ENCODE measurements at places on chromosomes 4 and X.

DNA sequence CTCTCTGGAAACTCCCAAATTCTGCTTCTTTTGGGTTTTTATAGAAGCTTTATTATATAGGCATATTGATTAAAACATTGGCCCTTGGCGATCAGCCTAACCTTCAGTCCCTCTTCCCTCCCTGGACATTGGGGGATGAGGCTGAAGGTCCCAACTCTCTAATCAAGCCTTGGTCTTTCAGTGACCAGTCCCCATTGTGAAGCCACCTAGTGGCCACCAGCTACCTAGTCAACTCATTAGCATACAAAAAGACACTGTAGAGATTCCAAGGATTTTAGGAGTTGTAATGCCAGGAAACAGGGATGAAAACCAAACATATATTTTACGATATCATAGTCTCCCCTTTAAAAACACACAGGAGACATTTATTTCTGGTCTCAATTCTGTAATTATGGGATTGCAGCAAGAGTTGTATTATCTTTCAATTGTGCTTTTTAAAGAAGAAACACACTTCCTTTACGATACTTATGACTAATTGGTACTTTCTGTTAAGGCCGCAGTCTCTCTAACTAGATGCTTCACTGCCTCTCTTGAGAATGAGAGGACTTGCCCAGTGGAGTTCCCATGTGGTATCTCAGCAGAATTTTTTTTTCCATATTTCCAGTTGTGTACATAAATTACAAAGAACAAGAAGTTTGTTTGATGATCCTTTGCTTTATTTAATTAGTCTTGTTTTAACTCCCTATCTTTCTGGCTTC lies 58.2 kb downstream of the WDR17 start:
- DNase-seq = peak; percentile 24

GRCh38 chrX:45851434-45851991 lies 650.8 kb upstream of the DIPK2B start:
- no peak for DNase-seq

DNA sequence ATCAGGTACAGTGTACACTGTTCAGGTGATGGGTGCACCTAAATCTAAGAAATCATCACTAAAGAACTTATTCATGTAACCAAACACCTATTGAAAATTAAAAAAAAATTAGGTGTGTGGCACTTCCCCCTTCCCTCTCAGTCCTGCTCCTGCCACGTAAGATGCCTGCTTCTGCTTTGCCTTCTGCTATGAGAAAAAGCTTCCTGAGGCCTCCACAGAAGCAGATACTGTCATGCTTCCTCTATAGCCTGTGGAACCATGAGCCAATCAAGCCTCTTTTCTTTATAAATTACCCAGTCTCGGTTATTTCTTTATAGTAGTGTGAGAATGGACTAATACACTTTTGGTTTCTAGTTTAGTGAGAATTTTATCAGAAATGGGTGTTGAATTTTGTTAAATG lies 459.8 kb upstream of the DIPK2B start:
- no peak for DNase-seq

- DNase-seq = no peak
Measured at GRCh38 chrX:14497184-14497666, 32.1 kb upstream of the GLRA2 start.

GRCh38 chr4:88802585-88803286 lies 105.1 kb upstream of the NAP1L5 start:
- no peak for DNase-seq

- no peak for DNase-seq
Measured at GRCh38 chrX:12986886-12987285, 12.0 kb downstream of the TMSB4X start.

- no peak for DNase-seq
Measured at GRCh38 chr4:153661215-153661822, 22.8 kb upstream of the TLR2 start.

DNA sequence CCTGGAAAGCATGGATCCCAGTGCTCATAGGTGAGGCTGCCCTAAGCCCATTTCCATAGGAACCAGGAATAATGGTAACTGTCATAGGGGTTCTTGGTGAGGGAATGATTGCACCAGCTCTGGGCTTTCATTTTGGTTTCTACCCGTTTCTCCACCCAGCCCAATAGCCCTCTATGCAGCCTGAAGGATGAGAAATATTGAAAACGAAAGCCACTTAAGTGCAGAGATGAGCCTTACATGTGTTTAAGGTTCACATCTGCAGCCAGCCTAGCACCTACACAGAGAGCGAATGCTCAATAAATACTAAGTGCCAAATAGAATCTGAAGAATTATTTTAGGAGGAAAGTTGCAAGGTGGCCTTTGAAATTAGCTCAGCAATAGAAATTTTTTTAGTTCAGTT lies 60.4 kb downstream of the MCF2 start:
- no peak for DNase-seq

GRCh38 chr4:6633091-6633906 lies 7.2 kb upstream of the MRFAP1 start:
- no peak for DNase-seq

DNA sequence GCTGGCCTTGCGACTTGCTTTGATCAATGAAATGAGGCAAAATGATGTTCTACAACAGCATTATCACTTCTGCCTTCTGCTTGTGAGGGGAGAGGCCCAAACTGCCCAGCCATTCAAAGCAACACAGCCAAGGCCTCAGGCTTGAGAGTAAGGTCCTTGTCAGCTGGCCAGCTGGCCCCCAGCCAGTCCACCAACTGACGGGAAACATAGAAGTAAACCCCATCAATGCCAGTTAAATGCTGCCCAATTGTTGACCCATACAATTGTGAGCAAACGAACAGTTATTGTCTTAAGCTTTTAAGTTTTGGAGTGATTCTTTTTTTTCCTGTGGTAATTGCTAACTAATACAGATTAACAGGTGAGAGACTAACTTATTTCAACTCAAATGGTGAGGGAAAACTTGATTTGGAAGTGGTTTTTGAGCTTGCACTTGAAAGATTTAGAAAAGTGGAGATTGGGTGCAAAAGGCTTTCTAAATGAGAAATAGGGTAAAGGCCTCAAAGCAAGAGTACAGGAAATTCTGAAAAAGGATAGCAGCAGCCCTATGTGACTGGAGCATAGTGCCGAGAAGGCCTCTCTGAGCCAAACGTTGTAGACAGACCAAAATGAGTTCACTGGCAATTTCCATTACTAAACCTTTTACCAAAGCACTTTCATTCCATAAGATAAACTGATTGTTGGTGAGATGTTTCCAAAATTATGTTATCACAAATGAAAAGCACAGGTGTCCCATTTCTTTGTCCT lies 66.9 kb downstream of the ARHGEF38 start:
- DNase-seq = peak; percentile 79

DNA sequence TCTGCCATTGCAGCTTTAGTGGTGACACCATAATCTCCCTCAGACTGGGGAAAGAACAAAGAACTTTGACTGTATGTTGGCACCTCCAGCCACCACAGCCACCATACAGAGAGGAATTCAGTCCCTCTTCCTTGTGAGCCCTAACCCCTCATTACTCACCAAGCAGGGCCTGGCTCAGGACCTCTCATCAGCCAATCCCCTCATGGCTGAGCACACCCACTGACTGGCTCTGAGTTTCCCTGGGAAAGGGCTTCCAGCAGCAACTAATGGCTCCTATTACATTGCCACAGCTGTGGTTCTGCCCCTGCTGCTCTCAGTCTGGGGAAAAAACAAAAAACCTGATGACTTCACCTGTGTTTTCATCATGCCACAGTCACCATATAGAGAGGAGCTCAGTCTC lies 1482.6 kb downstream of the FAM133A start:
- no peak for DNase-seq

GRCh38 chr4:73087871-73088270 lies 18.4 kb upstream of the COX18 start:
- no peak for DNase-seq

- peak; percentile 55 for DNase-seq
Measured at GRCh38 chr4:118927974-118928373, 39.3 kb downstream of the SYNPO2 start.

DNA sequence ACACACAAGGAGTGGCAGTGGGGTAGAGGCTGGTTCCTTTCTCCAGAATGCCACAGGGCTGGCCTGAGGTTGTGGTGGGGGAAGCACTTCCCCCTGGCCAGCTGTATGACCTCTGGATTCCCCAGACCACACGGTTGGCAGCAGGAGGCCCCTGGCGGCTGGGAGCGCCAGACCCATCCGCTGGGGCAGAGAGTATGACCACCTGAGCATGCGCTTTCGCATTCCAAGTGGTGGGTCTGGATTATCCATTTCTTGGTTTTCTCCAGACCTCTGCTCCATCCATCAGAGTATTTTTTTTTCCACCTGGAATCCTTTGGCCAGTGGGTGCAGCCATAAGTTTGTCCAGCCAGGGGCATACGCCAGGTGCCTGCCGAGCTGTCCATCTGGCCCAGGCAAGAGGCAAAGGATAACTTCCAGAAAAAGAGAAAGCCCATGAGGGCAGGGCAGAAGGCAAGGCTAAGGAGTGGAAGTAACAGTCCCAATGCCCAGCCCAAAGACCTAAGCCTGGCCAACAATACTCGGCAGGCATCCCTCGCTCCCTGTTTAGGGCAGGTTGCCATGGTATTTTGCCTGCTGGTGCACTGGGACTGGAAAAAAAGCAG lies 39.3 kb downstream of the NHSL2 start:
- no peak for DNase-seq

DNA sequence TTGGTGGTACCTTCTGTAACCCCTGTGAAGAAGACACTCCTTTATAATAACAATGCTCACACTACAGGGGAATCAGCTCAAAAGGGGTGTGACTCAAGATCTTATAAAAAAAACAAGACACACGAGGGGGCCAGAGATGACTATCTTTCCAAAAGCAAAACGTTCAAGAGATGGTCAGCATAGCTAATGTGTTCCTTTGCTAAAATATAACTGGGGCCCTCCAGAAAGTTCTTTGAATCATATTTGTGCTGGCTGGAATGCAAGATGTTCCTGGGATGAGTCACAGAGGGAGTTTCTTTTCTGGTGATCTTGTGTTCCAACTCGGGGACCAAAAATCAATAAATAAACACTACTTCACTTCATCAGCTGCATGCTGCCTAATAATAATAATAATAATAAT lies 46.5 kb downstream of the RAI2 start:
- DNase-seq = no peak

DNA sequence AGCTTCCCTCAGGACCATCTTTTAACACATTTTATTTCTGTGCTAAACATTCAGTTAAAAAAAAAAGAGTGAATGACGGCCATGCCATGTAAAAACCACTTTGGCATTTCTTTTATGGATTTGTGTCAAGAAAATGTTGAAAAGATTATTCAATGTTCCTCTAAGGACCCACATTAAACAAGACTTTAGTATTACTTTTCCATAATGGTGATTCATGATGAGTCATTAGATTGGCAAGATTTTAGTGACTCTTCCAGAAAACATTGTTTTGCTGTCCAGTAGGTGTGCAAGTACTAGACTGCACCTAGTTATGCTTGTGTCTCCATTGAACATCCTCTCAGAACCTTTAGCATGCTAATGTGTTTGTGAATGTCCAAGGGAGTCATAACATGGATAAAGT lies 748.6 kb downstream of the STPG2 start:
- no peak for DNase-seq

Measured in right cardiac atrium (tissue), 5 donors.